ENCODE measurements at places on chromosomes 2 and 18.

DNA sequence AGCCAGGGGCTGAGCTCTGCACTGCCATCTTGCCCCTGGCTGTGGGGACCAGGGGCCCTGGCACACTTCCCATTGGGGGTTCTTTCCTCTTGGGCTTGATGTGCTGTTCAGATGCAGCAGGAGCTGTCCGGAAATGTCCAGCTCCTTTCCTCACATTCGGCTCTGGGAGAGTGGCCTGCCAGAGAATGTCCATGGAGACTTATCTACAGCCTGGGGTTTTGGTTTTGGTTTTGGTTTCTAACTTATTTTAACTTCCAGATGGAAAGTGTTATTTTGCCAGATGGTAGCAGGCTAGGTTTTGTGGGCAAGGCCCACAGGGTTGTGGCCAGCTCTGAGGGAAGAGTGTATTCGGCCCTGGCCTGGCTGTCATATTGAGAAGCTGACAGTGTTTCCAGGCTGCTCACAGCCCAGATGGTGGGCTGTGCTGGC is 177.3 kb downstream of the ANKRD30B start:
- DNase-seq: no peak

DNA sequence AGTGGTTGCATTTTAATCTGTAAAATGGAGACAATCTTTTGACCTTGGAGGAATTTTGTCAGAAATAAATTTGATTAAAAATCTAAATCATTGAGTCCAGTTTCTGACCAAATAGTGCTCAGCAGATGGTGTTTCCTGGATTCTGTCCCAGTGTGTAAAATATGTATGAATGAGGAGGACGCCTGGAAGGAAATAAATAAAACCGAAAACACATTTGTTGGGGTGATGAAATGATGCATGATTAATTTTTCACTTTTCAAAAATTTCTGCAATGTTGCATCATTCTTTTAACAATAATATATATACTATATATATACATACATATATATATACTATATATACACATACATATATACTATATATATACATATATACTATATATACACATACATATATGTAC is 261.1 kb upstream of the TRIB2 start:
- DNase-seq: no peak

GRCh38 chr2:231260442-231261208 is 62.2 kb downstream of the ARMC9 start:
- no peak for DNase-seq

GRCh38 chr2:207240649-207241048 is 74.9 kb upstream of the KLF7 start:
- DNase-seq: no peak

- no peak for DNase-seq
These were observed 40.5 kb upstream of the RTN4 start for GRCh38 chr2:55090702-55091101.

GRCh38 chr18:76838182-76838581 is 15.8 kb downstream of the ZNF236 start:
- DNase-seq: no peak

- no peak for DNase-seq
These were observed 300.6 kb downstream of the TDRD15 start for GRCh38 chr2:21424375-21424774.

All from activated CD4-positive, alpha-beta T cell treated with anti-CD3 and anti-CD28 coated beads, Interleukin-2, amount 50 U/mL, for 24 hours (primary cell).